Skeletal muscle cell (primary cell): ENCODE measurements at places on chromosomes 3 and 15.
A peak's percentile ranks its signal among the peaks of the same experiment; 100 is the strongest.

DNA sequence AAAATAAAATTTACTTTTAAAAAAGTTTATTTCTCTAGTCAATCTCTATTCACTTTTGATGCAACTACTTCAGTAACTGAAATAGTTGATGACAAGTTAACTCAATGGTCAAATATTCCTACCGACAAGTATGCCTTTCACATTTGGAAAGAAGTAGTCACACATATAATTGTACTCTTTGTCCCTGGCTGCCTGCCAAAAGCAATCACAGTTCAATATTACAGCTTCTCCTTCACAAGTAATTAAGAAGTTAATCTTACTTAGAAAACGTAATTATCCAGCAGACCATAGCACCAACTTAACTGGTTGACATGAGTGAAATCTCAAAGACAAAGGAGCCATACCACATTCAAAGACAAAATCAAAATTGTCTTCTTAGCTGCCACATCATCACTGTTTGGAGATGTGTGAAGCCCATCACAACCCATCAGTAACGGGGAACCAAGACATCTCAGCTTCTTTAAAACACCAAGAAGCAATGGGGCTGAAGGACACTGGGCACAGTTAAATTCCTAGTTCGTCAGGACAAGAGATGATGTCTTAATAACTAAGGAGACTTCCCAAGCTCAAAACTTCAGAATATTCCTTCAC lies 86.1 kb downstream of the PLCH1 start:
- DNase-seq: no peak

DNA sequence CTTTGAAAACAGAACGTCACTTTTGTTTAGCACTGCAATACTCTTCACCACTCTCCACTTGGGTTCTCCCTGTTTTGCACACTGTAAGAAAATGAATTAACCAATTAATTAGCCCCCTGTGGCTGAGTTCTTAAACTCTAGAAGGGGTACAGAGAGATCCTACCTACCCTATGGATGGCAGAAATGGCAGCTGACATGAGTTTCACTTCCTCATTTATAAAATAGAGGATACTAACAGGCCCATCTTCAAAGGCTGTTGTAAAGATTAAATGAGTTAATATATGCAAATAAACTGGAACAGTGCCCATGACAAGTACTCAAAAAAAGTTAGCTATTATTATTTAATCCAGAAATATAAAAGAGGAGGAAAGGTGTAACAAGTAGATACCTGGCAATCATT lies 36.9 kb downstream of the SUCLG2 start:
- DNase-seq: no peak

DNA sequence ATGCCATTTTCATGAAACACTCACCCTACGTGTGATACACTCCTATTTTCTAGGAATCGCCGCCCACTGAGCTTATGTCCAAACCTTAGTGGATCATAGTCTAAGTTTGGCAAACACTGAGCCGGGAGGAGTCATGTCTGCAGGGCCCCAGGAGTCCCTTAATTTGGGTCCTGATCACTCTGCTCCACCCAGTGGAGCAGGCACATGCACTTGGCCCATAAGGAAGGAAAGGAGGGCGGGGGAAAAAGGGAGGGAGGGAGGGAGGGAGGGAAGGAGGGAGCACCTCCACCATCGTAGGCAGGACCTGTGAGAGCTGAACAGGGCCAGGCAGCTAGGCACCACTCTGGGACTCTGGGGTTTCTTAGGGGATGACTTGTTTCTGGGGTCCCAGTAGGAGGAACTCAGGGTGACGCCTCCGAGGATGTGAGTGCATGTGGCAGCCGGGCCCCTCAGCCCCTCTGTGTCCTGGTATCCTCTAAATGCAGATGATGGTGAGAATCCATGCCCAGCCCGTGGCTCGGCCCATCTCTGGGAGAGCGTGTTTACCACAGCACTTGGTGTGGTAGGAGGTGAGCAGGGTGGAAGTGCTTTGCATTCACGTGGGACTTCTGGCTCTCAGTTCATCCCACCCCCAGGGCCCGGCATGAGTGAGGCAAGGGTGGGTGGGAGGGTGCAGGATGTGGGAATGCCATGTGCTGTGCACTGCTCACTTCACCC lies 109.4 kb downstream of the KLF13 start:
- no peak for DNase-seq

DNA sequence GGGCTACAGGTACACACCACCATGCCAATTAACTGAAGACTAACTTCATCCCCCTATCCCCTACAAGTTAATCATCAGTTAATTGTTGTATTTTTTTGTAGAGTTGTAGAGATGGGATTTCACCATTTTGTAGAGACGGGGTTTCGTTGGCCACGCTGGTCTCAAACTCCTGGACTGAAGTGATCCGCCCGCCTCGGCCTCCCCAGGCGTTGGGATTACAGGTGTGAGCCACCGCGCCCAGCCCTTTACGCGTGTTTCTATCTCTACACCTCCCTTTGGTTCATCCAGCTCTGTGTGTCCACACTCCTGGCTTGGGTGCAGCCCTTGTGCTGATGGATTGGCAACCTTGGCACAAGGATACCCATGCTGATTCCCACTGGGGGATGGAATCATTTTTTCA lies 258.8 kb downstream of the FAM43A start:
- no peak for DNase-seq

GRCh38 chr3:178982137-178982536 lies 89.5 kb downstream of the ZMAT3 start:
- peak; percentile 41 for DNase-seq

GRCh38 chr3:140347151-140347550 lies 330.7 kb upstream of the TRIM42 start:
- no peak for DNase-seq

DNA sequence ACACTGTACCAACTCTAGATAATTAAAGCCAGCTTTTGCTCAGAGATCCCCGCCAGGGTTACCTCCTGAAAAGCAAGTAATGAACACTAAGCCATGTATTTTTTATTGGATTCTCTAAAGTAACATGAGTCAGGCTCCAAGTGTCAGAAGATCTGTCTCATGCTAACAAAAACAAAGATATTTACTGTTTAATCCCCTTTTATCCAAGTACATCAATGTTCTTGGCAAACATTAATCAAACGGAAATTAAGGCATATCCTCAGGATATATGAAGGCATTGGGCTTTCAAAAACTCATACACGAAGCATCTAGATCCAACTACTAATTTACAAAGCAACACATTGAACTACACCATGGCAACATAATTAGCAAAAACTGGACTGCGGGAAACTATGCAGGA lies 37.2 kb downstream of the MYO5A start:
- DNase-seq: no peak

DNA sequence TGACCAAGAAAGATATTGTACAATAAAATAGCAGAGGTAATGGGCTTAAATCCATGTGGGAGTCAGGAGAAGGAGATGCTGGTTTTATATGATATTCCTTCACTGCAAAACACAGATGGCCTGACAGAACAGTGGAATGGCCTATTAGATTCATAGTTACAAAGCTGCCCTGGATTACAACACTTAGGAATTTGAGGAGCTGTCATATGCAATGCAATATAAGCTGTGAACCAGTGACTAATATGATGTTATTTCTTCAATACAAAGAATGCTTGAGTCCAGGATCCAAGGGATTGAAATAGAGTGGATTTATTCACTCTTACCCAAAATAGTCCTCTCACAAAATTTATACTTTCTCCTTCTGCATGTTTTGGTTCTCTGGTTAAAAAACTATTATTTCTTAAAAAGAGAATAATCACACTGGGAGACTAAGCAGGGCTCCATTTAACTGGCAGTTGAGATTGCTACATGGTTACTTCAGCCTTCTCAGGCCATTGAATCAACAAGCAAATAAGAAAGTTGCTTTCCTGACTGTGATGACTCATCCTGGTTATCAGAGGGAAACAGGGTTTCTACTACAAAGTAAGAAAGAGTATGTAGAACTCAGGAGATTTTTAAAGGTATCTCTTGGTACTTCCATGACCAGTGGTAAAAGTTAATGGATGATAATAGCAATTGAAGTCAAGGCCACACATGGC lies 79.8 kb upstream of the ZPLD1 start:
- peak; percentile 34 for DNase-seq

DNA sequence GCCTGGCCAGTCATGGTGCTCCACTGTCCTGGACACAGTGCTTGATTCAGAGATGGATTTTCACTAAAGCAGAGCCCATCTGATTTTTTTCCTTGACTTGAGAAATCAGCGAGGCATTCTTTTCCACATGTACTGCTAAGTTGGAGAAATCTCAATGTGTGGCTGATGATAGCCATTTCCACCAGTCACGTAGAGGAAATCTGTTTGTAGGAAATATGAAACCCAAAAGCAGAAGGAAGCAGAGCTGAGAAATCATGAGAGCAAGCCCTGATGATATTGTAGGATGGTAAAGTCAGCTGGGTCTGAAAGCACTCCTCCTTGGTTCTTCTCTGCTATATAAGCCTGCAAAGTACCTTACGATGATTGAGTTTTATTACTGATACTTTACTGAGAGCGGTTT lies 1233.4 kb downstream of the ROBO2 start:
- no peak for DNase-seq

GRCh38 chr3:23406601-23407000 lies 203.5 kb downstream of the UBE2E2 start:
- DNase-seq: peak; percentile 4

GRCh38 chr15:83320844-83321243 lies 36.4 kb upstream of the BNC1 start:
- DNase-seq: no peak

GRCh38 chr15:31579282-31579681 lies 252.6 kb downstream of the KLF13 start:
- no peak for DNase-seq

GRCh38 chr15:71883447-71883846 lies 73.1 kb downstream of the NR2E3 start:
- no peak for DNase-seq

DNA sequence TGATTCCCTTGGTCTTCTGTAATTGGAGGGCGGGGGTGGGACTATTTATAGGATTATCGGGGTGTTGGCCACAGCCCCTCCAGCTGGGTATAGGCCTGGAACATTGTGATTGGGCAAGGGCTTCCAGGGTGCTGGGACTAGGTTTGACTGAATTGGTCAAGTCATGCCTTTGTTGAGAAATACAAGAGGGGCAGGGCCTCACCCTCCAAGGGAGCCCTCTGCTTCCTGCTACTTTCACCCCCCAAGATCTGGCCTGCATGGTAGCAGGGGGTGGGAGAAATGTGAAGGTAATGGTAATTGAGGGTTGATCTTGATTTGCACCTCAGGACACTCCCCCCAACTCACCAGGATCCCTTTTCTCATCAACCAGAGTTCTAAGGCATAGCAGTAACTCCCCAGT lies 25.2 kb downstream of the TRIM71 start:
- DNase-seq: no peak

DNA sequence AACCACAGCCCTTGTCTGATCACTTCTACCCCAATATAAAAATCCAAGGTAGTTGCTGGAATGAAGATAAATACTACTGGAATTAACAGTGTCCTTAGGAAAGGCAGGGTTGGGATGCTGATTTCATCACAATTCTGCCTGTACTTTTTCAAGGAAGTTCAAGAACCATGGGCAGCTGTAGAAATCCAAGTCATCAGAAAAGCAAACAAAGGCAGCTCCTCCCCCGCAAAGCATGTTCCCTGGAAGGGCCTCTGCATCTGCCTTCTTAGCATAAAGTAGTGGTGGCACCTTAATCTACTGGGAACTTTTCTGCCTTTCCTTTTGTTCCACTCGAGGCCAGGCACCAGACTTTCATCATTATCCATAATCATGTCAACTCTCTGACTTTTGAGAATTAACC lies 54.4 kb downstream of the ERC2 start:
- DNase-seq: no peak

GRCh38 chr3:190579514-190580137 lies 65.7 kb downstream of the IL1RAP start:
- no peak for DNase-seq

GRCh38 chr15:37032091-37032775 lies 68.1 kb downstream of the MEIS2 start:
- DNase-seq: no peak

GRCh38 chr15:98616397-98616796 lies 31.9 kb upstream of the IGF1R start:
- no peak for DNase-seq

DNA sequence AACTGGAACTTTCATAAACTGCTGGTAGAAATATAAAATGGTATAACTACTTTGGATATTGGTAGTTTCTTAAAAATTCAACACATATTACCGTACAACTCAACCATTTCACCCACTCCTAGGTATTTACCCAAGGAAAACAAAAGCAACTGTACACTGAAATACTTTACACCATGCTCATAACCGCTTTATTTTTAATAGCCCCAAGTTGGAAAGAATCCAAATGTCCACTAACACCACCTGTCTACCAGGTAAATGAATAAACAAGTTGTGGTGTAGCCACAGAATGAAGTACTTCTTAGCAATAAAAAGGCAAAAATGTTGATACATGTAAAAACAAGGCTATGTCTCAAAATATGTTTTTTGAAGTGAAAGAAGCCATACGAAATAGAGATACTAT lies 215.9 kb upstream of the PEX5L start:
- no peak for DNase-seq

DNA sequence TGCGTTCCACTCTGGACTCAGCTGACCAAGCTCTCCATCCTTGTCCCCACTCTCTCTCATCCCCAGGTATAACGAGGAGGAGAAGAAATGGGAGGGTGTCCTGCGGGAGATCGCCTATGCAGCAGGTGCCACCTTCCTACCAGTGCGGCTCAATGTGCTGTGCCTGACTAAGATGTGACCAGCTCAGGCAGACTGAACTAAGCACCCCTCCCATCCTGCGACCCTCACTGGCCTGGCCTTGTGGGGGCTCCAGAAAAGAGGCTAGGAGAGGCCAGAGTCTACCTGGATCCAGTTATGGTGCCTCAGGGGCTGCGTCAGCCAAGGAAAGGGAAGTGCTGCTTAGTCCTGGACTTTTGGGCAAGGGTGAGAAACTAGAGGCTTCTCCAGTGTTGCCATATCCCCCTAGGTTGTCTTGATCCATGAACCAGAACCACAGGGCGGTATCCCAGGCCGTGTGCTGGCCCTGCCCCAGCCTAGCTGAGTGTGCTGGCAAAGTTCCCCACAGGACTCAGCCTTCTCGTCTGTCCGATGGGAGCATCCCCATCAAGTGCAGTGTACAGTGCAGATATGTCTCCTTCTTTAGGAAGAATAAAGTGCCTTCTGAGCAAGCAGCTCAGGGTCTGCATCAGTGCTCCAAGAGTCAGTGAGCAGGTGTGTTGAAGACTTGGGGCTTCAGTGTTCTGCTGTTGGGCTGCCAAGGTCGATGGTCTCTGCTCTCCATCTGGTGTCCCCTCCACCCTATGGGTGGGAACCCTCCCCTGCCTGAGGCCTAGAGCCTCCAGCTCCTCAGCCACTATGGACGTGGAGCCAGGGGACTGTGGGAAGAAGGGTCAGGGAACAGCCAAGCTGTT lies 6.7 kb downstream of the KLHL40 start:
- DNase-seq: no peak

- DNase-seq: no peak
Observed at GRCh38 chr3:80788914-80789313, 972.5 kb downstream of the GBE1 start.

GRCh38 chr15:64151727-64152506 lies at the start of gene SNX22:
TSS of gene SNX22 (plus strand) at chr15:64151731. CDS start at chr15:64151776, 45 bp downstream.
- no peak for DNase-seq

- DNase-seq: no peak
Observed at GRCh38 chr15:31476866-31477265, 150.2 kb downstream of the KLF13 start.

- no peak for DNase-seq
Observed at GRCh38 chr15:69025320-69025719, 10.8 kb downstream of the NOX5 start.

DNA sequence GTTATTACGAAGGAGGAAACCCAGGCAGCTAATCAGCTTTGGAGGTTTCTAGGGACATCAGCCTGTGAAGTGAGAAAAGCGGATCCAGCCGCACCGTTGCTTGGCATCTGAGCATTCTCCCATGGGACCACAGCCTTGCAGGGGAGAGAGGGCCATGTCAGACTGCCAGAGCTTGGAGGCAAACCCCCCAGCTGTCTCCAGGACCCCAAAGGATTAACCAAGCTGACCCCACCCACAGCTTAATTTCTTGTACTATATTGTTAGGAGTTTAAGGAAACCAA lies 5.1 kb downstream of the IGDCC3 start:
- no peak for DNase-seq
